ENCODE measurements at places on chromosomes 12 and 14.

DNA sequence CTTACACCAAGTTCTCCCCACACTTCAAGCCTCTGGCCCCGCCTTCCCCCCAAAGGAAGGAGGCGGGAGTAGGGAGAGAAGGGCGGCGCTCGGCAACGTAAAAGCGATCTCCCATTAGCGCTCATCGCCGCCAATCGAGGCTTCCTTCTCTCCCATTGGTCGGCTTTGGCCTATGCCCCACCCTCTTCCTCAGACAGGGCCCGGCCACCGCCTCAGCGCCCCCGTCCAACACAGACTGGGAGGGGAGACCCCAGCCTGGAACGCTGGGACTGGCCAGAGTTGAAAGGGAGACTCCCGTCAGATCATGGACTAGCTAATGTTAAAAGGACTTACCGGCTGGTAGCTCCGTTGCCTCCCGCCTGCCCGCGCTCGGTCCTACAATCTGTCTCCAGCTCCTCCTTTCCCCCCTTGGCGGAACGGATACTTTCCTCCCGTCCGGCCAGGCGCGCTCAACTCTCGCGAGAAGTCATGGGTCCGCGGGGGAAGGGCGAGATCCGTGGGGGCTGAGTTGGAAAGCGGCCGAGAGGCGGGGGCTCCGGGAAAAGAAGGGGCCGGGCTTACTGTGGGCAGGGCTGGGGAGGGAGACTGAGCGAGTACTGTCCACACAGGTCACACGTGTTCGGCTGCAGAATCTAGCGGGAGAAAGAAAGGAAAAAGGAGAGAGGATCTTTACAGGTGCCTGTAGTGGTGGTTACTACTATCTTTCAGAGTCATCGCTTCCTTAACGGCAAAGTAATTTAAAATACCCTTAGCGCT, at the start of gene ATF7:
Gene ATF7 (minus strand): TSS at position 437 of the 756 bp plus-strand sequence. CDS start 25,382 bp downstream, outside the sequence.
- peak; percentile 97 for DNase-seq

DNA sequence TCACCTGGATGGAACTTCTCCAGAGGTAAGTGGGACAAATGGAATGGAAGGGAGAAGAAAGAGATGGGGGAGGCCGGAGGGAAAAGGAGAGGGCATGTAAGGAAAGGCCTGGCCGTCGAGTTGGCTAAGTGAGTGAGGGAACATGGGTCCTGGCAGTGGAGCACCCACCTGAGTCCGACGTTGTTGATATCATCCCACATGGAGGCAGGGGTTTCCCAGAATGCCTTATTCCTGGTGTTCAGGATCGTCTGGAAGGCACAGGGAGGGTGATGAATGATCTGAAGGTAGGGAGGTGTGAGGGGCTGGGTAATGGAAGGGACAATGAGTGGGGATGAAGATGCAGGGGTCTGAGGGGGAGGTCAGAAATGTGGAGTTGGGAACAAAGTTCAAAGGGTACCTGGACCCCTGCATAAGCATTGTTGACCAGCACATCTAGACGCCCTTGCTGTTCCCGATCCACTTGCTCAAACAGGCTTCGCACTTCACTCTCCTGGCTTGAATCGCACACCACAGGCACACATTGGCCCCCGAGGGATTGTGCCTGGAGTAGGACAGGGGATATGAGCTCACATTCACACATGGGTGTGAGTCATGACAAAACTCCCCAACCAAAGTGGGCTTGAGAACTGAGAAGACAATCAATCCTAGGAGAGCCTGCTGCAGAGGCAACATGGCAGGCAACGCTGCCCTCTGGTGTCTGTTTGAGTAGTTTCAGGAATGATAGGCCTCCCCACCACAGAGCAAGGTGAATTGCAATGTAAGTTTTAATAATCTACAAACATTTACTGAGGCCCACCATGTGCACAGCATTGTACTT, 3.0 kb downstream of the DHRS1 start:
- DNase-seq, result peak; percentile 65

GRCh38 chr12:57446292-57446960, 8.7 kb upstream of the INHBE start:
- DNase-seq, result no peak

DNA sequence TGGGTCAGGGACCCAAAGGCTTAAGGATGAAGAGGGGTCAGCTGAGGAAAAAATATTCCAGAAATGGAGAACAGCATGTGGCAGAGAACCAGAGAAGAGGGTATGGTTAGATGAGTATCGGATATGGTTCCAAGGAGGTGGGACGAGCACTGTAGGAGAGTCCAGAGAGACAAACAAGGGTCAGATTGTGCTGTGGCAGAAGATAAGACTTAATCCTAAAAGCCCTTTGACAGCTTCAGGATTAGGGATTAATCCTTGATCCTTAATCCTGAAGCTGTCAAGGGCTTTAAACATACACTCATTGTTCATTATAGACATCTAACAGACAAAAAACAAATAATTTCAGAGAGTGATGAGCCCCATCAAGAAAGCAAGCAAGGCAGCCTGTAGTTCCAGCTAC, 124.0 kb downstream of the SPTSSA start:
- no peak for DNase-seq

DNA sequence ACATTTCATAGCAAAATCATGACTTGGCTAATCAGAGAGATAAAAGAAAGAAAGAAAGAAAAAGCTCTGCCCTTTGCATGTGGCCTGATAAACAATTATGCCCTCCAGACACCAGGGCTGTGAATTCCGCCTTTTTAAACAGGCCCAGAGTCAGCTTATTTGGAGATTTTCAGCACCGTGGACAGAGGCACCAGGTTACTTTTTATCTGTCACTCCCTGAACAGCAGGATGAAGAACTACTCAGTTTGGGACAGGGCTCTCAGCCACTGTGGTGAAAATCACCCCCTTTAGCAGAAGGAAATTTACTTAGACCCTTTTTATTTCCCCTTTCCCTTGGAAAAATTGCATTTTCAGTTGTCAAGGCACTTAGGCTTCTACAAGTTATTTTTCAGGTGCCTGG, 359.9 kb downstream of the NRXN3 start:
- DNase-seq, result no peak

DNA sequence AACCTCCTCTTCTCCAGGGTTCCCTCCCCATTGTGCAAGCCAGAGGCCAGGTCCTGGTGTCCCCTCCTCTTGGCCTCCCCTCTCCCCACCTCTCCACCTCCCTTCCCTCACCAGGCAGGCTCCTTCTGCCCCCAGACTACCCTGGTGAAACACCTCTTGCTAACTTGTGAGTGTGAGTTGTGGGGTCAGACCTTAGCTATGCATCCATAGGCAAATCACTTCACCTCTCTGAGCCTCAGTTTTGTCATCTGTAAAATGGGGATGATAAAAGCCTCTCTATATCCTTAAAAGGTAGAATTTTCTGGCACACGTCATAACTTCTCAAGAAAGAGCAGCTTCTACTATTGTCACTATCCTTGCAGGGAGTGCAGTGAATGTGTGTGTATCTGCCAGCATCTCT, 7.9 kb upstream of the DIO3 start:
- no peak for DNase-seq

- no peak for DNase-seq
Measured at GRCh38 chr14:63896278-63896720, 43.5 kb downstream of the SYNE2 start.

DNA sequence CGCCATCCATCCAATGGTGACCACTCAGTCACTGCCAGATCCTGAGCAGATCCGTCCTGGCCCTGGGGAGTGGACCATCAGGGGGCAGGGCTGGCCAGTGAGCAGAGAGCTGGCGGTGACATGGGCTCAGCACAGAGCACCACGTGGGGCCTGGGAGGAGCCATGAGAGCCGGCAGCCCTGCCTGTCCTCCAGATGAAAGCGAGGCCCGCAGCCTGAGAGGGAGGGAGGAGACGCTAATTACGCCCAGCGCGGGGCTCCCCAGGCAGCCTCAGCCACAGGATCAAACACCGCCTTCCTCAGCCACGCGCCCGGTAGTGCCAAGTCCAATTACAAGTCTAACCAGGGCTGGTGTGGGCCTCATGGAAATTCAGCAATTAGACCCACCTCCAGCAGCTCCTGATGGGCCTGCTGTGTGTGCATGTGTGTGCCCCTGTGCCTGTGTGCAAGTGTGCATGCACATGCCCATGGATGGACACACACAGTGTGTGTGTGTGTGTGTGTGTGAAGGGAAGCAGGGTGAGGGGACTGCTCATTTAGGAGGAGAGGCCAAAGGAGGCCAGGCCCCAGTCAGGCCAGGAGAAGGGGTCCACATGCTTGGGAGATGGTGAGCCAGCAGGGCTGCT, 68.0 kb downstream of the KIF26A start:
- no peak for DNase-seq

DNA sequence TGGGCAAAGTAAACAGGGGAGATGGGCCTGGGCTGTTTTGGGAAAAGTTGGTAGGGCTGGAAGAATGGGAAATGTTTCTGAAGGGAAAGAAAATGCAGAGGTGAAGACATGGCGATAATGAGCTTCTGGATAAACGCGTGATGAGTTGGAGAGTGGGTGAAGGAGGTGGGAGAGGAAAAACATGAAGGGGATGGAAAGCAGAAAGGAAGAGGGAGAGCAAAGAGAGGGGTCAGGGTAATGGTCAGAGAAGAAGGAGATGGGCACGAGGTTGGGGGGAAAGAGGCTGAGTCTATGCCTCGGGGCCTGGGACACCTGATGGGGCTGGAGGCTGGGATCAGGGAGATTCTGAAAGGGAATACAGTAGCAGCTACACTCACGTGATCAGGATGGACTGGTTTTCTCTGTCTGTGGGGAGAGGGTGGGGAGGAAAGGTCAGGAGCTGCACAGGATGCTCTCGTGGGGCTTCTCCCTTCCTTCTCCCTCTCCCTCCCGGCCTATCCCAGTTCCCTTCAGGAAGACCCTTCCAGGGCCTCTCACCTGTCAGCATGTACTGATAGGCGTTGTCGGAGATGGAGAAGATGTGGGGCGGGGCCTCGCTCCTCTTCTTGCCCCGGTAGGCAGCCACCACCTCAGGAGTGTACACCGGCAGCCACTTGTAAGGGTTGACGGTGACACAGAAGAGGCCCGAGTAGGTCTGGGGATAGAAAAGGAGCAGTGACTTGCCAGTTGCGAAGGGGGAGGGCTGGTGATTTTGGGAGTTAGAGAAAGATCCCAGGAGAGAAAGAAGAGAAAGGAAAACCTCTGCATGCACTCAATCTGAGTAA, 3.1 kb downstream of the MYH7 start:
- DNase-seq, result no peak

DNA sequence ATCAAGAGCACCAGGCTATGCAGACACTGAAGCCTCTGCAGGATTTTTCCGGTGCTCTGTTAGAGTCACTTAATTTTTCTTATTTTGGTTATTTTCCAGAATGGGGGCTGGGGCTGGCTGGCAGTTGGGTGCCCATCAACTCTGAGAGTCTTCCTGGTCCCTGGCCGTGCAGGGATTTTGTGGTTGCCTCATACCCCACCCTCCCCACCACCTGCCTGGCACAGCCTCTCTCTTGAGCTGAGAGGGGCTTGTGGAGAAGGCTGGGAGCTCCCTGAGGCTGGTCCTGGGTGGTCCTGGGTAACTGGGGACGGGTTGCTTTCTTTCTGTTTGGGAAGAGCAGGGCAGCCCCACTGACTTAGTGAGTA, 23.3 kb downstream of the LRTM2 start:
- DNase-seq, result no peak

DNA sequence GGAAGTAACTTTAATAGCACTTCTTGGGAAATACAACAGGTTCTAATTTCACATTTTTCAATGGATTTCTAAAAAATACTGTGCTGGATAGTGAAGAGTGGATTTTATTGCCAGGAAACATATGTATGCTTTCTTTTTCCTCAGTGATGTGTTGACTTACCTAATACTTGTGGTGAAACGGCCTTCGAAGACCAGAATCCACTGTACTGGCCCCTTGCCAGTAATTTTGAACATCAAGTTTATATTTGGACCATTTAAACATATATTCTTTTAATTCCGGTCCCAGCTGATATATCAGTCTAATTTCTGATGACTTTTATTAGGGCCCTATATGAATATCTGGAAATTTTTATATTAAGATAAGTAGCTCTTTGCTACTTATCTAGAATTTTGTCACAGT, 1.8 kb downstream of the MSRB3 start:
- DNase-seq, result no peak

- no peak for DNase-seq
Measured at GRCh38 chr14:64201921-64202545, 92.1 kb downstream of the ESR2 start.

DNA sequence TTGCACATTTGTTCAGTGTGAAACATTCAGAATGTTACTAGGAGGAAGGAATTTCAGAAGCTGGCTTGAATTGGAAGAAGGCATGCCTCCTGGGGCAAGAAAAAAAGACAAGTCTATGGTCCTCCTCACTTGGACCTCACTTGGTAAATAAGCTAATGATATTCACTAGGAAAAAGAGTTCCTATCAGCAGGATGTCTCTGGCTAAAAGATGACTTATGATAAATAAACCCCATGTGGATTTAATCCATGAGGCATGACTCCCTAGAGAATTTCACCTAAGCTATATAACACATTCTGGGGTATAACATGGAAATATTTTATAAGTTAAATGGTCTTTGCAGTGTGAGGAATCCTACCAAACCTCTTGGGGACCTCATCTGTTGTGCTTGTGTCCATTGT, 199.9 kb downstream of the LRIG3 start:
- no peak for DNase-seq

GRCh38 chr14:100135073-100135472, 24.4 kb downstream of the DEGS2 start:
- no peak for DNase-seq

- DNase-seq, result no peak
Measured at GRCh38 chr12:3342051-3342450, 149.0 kb upstream of the PRMT8 start.

- DNase-seq, result no peak
Measured at GRCh38 chr12:61018571-61018970, 1241.6 kb upstream of the USP15 start.

DNA sequence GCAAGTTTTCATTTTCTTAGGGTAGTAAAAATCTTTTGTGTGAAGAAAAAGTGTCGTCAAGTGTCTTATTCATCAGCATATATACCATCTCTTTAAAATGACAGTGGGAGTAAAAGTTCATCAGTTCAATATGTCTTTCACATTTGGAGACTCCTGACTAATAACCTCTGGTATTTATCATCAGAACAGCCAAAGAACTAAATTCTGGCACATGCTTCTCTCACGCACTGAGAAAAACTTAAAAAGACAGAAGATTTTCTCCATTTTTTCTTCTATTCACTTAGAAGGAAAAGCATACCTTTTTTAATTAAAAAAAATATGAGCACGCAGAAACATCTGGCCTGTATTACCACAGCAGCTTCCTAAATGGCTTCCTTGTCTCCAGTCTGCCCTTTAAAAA, 265.7 kb downstream of the AKAP6 start:
- DNase-seq, result no peak

- no peak for DNase-seq
Measured at GRCh38 chr12:46921048-46921763, 95.4 kb upstream of the SLC38A4 start.
